ENCODE measurements at places on chromosomes 1 and 21.
A peak's percentile ranks its signal among the peaks of the same experiment; 100 is the strongest.

DNA sequence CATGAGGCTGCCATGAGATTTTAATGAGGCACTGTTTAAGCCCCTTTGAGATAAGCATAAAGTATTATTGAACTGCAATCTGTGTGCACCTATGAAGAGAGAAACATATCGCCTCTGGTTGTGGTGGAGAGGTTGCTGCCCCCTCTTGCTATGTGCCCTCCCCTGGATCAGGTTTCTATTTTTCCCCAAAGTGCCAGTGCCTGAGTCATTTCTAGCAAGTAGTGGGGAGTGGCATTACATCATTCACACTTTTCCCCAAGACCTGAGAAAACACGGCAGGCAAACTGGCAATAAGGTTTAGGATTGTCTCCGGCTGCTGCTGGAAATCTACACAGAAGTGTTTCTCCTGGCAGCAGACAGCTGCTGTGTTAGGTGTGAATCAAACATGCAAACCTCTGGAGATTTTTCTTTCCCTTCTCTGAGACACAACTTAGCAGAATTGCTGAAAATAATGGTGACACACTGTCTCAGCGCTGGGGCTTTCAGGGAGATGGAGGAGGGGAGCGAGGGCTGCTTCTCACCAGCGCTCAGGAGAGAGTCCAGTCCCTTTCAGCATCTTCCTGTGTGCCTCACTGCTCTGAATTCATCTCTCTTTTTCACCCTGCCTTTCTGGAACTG lies 13.7 kb upstream of the RGS16 start:
- no peak for DNase-seq

- DNase-seq = no peak
Observed at GRCh38 chr1:193926956-193927355, 740.5 kb upstream of the B3GALT2 start.

- DNase-seq = no peak
Observed at GRCh38 chr1:173122958-173123852, 72.5 kb upstream of the TNFSF18 start.

- no peak for DNase-seq
Observed at GRCh38 chr21:40016667-40017066, 149.4 kb downstream of the PCP4 start.

DNA sequence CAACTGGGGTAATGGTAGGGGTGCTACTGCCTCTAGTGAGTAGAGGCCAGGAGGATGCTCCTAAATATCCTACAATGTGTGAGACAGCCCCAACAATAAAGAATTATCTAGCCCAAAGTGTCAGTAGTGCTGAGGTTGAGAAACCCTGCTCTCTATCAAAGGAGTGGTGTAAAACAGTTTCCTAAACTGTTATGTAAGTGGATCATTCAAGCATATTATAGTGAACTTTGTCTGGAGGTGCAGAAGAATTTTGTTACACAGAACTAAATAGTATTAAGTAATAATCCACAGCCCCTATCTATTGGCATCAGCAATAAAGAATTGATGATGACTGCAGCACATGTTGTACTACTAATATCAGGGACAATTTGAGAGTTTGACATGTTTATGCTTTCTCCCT lies 20.3 kb upstream of the TARS2 start:
- no peak for DNase-seq

GRCh38 chr1:17999884-18000283 lies 107.7 kb upstream of the IGSF21 start:
- DNase-seq = no peak

DNA sequence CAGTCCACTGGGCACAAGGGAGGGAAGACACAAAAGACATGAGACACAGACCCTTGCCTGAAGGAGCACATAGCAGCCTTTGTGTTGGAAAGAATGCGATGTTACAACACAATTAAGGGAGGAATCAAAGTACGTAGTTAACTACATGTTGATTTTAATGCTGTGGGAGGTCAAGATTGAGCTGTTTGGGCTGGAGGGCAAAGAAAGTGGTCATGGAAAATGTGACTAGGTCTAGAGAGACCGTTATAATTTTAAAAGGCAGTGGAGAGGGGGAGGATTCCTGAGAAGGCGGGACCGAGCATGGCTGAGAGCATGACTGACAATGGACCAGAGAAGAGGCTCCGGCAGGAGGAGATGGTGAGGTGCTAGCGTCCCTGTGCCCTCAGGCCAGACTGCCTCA lies 111.8 kb upstream of the ATP1A1 start:
- no peak for DNase-seq

GRCh38 chr1:25219661-25220251 lies 12.5 kb downstream of the SYF2 start:
- no peak for DNase-seq

DNA sequence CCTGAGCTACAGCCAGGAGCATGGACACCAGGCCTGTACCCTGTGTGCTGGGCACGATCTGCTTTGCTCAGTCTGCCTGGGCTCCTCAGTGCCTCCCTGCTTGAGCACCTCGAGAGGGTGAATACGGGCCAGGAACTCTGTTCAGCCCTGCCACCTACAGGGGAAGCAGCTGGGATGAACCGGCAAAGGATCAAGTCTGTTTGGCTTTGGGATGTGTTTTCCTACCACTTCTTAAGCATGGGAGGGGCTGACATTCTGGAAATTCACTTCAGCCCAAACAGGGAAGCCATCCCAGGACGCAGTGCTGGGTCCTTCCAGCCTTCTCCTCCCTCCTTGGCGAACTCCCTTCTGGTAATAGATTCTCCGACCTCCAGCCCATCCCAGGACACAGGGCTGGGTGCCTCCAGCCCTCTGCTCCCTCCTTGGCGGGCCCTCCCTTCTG lies 55.8 kb upstream of the SELENON start:
- no peak for DNase-seq

DNA sequence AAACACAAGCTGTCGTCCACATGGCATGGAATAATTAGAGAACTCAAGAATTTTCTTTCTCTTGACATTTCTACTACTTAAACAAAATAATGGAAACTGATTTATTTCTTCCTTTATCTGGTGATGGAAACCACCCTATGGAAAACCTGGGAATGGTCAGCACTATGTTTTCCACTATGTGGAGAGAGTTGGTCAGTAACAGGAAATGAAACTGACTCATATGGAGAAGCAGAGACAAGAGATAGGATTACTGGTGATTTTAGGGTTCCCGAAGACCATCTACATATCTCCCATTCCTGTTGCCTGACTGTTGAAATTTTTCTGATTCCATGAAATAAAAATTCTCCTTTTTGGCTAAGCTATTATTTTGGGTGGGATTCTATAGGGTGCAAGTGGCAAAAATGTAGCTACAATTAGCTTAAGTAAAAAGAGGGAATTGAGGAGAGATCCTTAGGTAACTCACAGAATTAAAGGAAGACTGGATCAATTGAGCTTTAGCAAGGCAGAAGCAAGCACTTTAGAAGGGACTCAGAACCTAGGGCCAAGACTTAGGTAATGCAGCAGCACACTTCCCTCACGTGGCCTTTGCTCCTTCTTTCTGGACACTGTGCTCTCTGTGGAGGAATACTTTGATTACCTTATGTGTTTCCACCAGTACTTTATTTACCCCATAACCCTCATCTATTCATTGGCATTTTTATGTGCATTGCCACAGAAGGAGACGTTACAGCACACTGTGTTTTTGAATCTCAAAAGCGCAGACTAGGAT lies 89.6 kb downstream of the LEPR start:
- no peak for DNase-seq

GRCh38 chr1:172905452-172905851 lies 145.3 kb downstream of the TNFSF18 start:
- DNase-seq = no peak

DNA sequence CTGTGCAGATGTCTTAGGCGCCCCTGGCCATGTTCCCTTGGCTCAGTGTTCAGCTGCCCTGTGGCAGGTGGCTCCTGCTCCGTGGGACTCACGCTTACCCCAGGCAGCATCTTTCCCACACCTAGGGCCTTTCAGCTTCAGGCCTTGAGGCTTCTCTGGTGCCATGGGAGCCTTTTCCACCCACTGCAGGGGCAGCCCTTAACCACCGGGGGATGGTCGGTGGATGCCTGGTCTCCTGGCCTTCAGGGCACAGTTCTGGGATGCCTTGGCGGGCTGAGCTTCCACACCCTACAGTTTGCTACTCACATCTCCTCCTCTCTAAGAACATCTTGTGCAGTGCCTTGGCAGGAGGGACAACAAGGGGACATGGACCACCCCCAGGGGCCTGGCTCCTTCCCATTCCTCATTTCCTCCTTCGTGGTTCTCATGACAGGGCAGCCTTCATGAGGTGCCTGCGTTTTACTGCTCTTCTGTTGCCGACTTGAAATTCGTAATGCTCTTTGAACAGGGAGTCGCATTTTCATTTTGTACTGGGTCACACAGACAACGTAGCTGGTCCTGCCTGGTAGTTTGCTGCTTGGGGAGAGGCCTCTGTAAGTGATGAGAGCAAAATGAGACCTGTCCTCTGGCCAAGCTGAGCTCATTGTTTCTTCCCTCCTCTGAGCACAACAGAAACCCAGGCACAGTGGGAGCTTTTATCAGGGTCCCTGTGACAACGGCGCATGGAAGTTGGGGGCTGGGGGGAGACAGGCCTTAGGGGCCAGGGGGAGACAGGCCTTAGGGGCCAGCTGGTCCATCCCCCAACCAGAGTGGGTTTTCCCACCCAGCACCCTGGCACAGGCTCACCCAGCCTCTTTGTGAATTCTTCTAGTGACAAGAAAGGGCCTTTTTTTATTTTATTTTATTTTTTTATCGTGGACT lies 62.0 kb upstream of the NEK2 start:
- DNase-seq = no peak

GRCh38 chr1:172646653-172647052 lies 12.2 kb upstream of the FASLG start:
- DNase-seq = no peak

DNA sequence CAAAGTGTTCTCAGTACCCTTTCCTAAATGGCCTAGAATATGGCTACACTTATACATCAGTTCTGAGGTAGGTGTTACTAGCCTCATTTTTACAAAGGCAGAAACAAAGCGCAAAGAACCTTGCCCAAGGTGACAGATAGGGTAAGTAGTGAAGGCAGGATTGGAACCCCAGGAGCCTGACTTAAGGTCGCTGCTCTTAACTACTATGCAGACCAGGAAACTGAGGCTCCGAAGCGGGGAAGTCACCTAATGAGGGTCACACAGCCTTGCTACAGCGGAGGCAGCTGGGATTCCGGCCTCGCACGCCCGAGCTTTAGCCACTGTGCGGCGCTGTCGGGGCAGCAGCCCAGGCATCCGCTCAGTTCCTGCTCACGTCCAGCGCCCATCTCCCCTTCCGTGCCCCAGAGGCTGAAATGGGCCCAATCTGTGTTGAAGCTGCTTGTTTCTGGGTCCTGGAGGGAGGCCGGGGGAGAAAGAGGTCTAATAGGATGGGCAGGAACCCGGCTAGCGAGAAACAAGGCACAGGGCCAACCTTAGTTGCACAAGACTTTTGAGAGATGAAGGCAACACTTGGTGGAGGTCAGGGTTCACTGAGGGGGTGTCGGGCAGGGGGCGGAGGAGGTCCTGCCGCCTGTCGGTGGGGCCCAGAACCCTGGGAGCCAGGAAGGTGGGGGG lies 1.4 kb upstream of the FOXD2 start:
- peak; percentile 74 for DNase-seq

DNA sequence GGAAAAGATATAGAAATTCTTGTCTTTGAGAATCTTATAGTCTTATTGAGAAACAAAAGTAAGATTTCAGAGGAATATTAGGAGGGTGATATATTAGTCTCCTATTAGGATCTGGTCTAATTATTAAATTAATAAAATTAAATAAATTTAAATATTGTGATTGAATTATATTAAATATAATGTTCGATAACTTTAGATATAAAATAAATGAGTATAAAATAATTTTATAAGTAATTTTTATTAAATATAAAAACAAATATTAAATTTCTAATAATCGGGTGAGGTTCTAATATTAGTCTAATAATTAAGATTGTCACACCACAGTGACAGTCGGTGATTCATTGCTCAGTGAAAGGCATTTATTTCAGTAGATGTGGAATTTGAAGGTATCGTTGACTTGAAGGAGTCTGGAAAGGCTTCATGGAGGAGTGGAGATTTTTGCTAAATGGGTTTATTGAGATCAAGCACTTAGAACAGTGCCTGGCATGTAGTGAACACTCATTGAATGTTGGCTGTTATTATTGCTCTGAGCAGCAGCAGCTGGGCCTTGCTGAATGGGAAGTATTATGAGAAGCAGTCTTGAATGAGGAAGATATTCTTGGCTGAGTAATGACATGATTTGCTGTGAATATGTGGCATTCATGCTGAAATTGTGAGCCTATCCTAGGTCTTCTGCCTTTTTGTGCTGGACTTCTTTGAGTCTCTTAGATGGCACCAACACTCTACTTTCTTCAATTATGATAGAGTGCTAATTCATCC lies 74.6 kb downstream of the USP25 start:
- no peak for DNase-seq

DNA sequence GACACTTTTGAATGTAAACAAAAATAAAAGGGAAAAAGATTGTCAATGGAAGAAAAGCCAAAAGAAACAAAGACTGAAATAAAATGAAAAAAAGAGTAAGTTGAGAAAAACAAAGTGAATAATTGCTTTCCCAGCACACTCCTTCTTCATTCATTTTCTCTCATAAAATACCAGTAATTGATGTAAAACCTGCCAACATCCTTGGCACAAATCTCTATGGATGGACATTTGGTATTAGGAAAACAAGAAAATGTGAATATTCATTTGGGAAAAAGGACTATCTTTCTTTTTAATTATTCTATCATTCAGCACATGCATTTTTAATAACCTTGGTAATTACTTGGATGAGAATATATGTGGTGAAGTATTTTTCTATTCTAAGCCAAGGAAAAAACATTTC lies 204.4 kb upstream of the TNR start:
- DNase-seq = no peak

- no peak for DNase-seq
Observed at GRCh38 chr1:121483961-121484424, 299.2 kb downstream of the SRGAP2C start.

GRCh38 chr1:118339400-118340124 lies 154.5 kb upstream of the SPAG17 start:
- no peak for DNase-seq

DNA sequence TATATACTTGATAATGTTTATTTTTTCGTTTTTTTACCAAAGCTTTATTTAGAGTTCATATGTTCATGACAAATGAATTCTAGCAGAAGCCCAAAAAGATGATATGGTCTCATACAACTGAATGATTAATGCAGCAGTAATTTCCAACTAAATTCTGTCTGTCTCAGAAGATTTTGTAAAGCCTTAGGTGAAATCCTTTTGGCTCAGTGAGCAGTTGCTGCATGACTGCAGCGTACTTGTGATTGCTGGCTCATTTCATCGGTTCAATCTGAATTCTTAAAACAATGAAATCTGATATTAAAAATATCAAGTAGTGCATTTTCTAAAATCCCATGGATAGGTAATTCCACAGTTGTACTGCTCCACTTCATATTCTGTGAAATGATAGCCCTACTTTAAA lies 73.2 kb downstream of the AK5 start:
- no peak for DNase-seq

- DNase-seq = no peak
Observed at GRCh38 chr1:230948301-230948700, 30.4 kb downstream of the TTC13 start.

GRCh38 chr1:115076384-115076915 lies 12.9 kb downstream of the TSPAN2 start:
- no peak for DNase-seq

- peak; percentile 14 for DNase-seq
Observed at GRCh38 chr1:212125654-212126053, 90.1 kb downstream of the DTL start.
